ENCODE measurements at places on chromosomes 5 and 9. TPM values are rescaled to one million over a fixed set of nuclear protein-coding genes. Genes with fewer than 3 reads are reported as not detected.

FAM221B gene
- not detected for total RNA-seq

SPATA31E1 gene
- total RNA-seq: not detected

MEF2C gene
- 11.3 TPM for total RNA-seq

JADE2 gene
- 58.2 TPM for total RNA-seq

RNF183 gene
- total RNA-seq: not detected

TMEM215 gene
- not detected for total RNA-seq

DMRT3 gene
- total RNA-seq: not detected

F2RL2 gene
- 6.6 TPM for total RNA-seq

SELENOP gene
- total RNA-seq: 4.7 TPM

C5orf52 gene
- total RNA-seq: not detected

LHX6 gene
- total RNA-seq: under 0.01 TPM

GDNF gene
- 12.3 TPM for total RNA-seq

LCN9 gene
- not detected for total RNA-seq

C5orf46 gene
- total RNA-seq: not detected
